IMR-90 (cell line): ENCODE measurements at places on chromosomes 12 and 14.
A peak's percentile ranks its signal among the peaks of the same experiment; 100 is the strongest.

DNA sequence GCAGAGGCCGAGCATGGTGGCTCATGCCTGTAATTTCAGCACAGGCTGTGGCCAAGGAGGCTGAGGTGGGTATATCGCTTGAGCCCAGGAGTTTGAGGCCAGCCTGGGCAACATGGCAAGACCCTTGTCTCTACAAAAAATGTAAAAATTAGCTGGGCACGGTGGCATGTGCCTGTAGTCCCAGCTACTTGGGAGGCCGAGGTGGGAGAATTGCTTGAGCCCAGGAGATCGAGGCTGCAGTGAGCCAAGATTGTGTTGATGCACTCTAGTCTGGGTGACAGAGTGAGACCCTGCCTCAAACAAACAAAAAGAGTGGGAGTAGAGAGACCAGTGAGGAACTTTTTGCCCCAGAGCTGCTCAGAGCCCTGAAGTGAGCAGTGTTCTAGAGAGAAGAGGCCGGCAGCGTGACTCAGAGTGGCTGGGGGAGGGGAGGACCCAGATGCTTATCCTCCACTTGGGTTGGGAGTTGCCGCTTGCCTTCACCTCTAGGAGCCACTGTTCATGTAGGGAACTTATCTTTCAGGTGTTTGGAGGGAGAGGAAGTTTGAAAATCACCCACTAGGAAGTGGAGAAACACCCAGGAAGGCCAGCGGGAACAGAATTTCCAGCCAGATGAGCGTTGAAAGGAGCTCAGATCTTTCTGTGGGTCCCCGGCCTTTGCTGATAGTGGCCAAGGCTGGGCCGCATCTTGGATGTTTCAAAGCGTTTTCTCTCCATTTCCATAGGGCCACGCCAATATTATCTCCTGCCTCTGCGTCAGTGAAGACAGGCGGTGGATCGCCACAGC lies 15.3 kb downstream of the CFAP251 start:
- peak; percentile 42 for DNase-seq

DNA sequence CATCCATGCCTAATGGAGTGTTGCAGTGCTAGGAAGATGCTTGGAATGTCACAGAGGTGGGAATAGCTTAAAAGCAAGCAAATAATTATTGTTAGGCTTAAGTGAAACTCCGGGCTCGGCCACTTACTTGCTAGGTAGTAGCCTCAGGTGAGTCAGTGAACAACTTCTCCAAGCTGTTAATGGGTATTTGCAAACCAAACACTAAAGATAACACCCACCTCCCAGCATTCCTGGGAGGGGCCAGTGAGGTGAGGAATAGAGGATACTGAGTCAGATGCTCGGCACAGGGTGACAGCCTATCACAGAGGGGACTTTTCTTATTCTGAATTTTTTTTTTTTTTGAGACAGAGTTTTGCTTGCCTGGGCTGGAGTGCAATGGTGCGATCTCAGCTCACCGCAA lies 151.2 kb upstream of the RFLNA start:
- no peak for DNase-seq

DNA sequence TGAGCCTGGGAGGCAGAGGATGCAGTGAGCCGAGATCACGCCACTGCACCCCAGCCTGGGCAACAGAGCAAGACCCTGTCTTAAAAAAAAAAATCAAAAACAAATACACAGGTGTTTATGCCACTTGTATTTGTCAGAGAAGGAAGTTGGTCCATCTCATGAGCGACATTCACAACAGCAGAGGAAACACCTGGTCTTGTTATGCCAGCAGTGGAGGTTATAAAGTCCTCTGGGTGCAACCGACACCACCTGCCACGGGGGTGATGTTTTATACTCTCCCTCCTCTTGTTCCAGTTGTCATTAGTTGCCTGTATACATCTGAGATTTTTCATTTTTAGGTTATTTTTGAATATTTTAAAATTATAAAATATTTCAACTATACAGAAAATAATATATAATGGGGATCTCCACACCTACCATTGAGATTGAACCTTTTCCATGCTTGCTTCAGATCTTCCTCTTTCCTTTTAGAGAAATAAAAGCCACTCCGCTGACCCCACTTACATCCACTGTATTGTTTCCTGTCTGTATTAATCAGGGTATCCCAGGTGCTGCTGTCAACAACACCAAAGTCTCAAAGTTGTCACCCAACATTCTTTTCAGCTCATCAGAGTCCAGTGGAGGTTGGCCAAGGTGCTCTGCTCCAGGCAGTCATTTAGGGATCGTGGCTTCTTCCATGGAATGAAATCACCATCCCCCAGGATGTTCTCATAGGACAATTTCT lies 65.1 kb downstream of the RNFT2 start:
- no peak for DNase-seq

DNA sequence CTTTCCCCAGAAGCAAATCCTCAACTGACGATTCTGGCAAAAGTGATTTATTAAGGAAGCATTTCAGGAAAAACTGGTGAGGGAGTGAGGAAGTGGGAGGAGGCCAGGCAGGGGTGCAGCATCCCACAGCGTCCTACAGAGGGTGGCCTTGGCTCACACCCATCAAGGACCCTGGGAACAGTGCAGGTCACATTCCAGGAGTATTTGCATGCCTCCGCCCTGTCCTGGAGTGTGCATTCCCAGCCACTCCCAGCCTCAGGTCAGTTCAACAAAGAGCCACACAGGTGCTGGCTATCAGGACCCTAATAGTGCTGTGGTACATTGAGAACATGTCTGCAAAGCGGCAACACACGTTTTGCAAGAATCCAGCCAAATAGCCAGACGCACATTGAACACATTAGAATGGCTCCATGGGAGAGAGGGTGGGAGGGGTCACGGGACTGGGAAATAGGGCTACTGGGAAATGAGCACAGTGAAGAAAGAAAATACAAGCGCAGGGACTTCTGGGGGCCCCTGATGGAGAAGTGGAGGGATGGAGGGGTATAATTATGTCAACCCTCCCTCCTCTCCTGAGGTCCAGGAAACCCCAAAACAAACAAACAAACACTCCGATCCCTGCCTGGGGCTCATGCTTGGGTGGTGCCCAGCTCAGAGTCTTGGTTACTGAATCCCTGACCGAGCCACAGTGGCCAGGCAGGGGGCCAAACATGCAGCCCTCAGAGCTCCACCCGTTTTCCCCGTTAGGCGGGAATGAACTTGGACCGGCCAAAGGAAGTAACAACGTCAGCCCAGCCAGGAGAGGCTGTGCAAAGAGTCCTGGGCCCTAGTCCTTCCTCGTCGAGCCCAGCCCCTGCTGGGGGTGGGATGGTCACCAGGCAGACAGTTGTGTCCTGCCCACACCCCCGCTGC lies 36.5 kb downstream of the CMKLR1 start:
- DNase-seq: no peak

DNA sequence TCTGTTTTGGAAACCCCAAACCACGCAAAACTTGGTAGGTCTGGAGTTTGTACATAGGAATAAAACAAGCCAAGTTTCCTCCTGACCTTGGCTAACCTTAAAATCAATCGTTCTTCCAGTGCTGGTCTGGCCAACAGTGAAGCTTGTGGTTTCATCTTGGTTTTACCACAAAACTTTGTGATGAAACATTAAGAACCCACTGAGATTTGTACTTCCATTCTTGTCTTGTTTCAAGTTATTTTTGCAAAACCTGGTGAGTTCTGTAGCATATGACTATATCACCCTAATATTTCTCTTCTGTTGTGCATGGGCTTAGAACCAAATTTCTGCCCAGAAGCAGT lies 26.4 kb downstream of the SIX1 start:
- peak; percentile 70 for DNase-seq

GRCh38 chr12:103197725-103198388 lies 240.4 kb downstream of the ASCL1 start:
- no peak for DNase-seq

GRCh38 chr14:38536376-38537038 lies 280.6 kb upstream of the CLEC14A start:
- DNase-seq: peak; percentile 8

DNA sequence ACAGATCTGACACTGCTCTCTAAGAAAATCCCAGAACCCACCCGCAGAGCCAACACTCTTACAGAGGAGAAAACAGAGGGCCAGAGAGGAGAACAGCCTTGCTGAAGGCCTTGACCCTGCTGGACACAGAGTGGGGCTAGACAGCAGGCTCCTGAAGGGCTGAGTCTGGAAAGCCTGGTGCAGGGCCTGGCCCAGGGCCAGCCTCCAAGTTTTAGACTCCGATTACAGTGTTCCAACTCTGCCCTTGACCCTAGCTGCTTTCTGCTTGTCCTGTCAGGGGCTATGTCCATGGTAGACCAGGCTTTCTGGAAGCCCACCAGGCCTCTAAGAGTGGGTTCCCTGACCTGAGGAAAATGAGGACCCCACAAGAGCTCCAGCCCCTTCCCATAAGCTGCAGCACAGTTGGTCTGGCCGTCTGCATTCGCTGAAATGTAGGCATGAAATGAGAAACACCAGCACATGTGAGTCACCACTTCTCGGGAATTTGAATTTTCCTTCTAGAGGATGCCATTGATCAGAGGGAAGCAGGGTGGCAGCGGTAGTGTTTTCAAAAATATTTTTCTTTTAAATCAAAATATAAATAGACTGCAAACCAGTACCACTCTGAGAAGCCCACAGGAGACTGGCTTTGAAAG lies 154.4 kb downstream of the CALM1 start:
- peak; percentile 49 for DNase-seq

- DNase-seq: no peak
Measured at GRCh38 chr14:96958057-96958456, 160.9 kb downstream of the VRK1 start.

DNA sequence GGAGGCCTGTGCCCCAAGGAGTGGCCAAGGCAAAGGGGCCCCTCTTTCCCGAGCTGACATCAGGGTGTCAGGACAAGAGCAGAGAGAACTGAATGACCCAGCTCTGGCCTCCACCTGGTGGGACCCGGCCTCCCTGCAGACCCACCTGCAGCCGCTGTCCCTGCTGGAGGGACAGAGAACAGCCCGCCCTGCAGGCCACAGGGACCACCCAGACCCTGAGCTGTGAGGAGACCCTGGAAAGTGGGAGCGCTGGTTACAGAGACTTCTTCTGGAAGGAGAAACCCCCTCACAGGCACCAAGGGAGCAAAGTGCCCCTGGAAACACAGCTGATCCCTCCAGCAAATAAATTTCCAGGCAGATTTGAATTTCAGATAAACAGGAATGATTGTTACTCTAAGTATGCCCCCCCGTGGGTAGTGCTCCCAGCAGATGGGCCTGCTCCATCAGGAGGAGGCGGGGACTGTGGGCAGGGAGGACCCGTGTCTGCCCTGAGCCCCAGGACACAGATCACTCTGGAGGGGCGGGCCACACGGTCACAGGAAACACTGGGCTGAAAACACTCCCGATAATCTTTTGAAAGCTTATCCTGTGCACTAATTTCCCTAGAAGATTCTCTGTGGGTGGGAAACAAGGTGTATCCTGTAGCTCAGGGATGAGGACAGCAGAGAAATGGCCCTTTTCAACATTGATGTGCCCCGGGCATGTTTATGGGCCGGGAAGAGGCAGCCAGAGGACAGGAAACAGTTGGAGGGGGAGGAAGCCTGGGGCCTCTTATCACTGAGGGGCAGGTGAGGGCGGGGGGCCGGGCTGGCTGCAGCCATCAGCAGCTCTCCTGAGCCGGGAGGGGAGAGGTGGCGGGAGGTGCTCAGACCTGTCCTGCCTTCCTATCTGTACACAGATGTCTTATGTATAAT lies 276.0 kb downstream of the ADGRD1 start:
- DNase-seq: no peak

DNA sequence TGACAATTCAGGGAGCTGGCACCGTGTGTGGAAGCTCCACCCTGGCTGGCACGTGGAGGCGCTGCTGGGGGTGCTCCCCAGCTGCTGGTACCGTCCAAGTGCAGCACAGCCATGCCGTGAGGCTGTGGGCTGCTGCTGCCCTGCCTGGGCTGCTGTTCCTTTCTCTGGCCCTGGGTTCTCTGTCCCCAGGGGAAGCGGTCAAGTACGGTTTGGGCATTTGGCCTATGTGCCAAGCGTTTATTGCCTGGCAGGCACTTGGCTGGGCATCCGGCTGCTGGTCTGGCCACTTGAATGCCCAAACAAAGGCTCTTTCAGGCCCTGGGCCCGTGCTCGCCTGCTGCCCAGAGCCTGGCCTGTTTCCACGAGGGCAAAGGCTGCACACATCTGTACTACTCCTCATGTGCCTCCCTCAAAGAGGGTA lies 39.6 kb downstream of the RHOF start:
- no peak for DNase-seq

DNA sequence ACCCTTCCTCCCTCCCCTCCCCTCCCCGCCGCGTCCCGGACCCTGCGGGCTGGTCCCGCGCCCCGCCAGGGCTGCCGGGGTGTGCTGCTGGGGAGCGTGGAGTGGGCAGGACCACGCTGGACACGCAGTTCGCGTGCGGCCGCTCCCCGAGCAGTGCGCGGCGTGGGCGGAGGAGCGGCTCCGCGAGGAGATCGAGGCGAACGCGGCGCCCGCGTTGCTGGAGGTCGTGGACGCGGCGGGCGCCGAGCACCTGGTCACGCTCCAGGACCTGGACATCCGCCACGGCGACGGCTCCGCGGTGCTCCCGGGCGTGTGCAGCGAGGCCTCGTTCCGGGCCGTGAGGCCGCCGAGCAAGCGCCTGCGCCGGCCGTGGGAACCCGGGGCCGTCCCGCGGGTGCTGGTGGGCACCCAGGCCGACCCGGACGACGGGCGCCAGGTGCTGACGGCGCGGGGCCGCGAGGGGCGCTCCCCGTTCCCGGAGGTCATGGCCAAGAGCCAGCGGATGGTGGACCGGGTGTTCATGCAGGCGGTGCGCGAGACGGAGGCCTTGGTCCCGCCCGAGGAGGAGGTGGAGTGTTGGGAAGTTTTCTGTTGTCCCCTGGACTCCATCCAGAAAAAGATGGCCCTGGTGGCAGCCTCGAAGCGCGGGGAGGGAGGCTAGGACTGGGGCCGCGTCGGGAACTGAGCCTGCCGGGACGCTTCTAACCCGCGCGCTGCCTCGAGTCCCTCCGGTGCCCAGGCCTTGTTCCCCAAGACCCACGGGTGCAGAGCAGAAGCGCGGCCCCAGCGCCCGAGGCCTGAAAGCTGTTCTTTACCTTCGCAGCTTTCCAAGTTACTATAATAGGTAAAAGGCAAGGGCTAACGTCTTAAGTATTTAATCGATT lies 54.7 kb upstream of the EIF5 start:
- no peak for DNase-seq

GRCh38 chr14:77074969-77075368 lies 23.1 kb upstream of the CIPC start:
- DNase-seq: no peak

DNA sequence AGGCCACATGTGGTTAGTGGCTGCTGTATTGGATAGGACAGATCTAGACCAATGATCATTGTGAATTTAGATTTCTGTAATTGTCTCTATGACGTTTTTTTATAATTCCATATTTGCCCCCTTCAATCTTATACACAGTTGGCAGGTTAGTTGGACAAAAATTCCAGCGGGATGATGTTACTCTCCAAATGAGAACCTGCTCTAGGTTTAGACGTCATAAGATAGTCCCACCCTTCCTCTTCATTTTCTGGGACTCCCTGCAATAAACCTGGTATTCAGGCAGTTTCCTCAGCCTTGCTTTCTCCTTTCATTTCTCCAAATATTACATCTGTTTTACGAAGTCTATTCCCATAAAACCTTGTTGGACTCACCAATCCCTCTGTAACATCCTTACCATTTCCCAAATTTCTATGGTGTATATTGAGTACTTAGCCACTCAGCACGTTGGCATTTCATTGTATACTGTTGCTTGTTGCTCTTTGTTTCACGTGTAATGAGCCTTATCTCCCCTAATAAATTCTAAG lies 10.2 kb downstream of the FBXO34 start:
- DNase-seq: no peak
